ENCODE measurements at places on chromosomes 4 and X.

- DNase-seq, result no peak
These were observed 107.2 kb upstream of the KIT start for GRCh38 chr4:54550395-54551171.

- DNase-seq, result no peak
These were observed 15.0 kb downstream of the MECP2 start for GRCh38 chrX:154082396-154083125.

DNA sequence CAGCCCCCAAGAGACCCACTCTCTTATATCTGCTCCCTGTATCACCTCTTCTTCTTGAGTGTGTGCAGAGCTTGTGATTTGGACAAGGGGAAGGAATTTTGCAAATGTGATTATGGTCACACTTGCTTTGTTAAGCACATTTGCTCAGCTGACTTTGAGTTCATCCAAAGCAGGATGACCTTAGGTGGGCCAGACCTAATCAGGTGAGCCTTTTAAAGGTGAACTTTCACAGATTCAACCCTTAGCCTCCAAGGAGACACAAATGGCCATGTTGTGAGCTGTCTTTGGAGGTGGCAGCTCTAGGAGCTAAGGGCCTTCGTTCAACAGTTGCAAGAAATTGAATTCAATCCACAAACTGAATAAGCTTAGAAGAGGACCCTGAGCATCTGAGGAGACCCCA lies 147.8 kb downstream of the DEFB131A start:
- no peak for DNase-seq

GRCh38 chrX:68824565-68825125 lies 4.2 kb upstream of the EFNB1 start:
- peak; percentile 38 for DNase-seq

- no peak for DNase-seq
These were observed 104.4 kb downstream of the ASMT start for GRCh38 chrX:1719270-1719669.

DNA sequence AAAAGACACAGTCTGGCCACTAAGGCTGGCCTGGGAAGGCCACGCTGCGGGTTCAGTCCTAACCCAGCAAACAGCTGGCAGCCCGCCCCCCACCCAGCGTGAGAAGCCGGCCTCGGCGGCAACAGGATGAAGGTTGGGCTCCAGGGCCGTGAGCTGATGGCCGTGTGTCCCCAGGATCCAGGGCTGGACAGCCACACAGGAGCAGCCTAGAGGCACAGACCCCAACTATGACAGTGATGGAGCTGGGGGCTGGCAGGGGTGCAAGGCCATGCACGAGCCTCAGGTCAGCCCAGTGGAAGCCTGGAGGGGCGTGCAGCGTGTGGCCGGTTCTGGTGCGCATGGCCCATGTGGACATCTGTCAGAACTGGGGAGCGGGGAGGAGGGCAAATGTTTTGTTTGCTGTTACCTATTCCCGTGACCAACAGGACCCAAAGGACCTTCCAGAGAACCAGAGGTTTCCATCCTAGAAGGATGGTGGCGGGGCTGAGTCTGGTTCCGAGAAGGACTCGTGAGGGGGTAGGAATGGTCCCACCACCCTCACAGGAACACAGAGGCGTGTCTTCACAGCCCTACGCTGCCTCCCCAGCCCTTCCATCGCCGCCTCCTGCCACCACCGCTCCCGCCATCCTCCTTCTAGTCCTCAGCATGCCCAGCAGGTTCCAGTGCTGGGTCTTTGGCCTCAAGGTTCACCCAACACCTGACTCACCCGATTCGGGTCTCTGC lies 46.5 kb downstream of the ZFYVE28 start:
- no peak for DNase-seq

DNA sequence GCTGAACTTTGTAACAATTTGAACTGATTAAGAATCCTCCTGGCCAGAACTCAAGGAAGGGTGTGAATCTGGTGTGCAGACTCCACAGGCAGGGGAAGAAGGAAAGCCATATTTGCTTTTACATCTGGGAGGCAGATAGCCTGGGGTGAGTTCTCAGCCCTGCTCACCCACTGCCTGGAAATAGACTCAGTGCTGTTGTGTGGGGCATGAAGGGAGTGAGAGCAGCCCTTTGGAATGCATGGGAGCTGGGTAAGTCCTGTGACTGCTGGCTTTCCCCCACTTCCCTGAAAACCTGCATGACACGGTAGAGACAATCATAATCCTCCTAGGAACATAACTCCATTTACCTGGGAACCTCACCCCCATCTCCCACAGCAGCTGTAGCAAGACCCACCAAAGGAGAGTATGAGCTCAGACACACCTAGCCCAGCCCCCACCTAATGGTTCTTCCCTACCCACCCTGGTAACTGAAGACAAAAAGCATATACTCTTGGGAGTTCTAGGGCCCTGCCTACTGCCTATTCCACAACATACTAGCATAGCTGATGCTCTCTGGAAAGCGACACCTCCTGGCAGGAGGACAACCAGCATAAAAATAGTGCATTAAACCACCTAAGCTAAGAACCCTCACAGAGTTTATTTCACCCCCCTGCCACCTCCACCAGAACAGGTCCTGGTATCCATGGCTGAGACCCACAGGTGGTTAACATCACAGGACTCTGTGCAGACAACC lies 59.3 kb upstream of the UBQLN2 start:
- DNase-seq, result no peak

- DNase-seq, result no peak
These were observed 7.1 kb upstream of the CXCL5 start for GRCh38 chr4:74005528-74005927.

DNA sequence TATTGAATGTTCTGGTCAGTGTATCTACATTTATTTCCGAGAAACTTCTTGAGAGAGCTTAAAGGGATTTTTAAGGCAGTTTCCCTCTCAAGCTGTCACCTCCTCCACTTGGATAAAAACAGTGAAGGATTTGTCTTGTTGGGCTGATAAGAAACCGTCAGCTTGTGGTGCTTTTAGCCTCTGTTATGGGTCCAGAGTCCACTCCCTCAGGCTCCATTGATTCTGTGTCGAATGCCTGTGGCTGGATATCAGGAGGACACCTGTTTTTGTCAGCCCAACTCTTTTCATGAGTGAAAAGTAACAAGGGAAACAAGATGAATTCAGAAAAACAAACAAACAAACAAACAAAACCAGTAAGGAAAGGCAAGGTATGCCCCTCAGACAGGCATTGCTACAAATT lies 12.4 kb downstream of the CLCN4 start:
- DNase-seq, result no peak

DNA sequence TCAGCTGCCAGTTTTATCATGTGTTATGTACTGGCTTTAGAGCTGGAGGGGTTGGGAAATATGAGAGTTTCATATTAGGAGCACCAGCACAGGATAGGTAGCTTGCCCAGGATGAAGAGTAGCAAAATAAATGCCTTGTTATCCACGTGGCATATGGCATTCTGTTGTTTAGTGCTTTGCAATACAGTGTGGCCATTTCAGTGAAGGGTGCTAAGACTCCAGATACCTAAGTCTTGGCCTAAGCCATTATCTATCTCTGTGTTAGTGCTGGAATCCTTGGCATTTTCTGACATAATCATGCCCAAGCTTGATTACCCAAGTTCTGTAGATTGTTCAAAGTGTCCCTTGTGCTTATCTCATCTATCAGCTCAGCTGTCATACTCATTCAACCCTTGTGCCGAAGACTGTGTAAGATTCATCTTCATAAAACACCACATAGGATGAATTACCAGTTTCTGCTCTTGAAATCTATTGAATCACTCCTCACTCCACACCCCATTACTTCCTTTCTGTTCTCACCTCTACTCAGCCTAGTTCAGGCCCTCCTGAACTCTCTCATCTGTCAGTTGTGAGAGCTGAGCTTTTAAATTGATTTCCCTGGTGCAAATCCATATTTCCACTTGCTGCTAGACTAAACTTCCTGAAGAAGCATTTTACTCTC lies 73.5 kb downstream of the CLCN5 start:
- no peak for DNase-seq

GRCh38 chrX:9467146-9467545 lies 2.3 kb downstream of the TBL1X start:
- no peak for DNase-seq

- DNase-seq, result no peak
These were observed 254.5 kb upstream of the ADGRL3 start for GRCh38 chr4:60945641-60946040.

- no peak for DNase-seq
These were observed 26.0 kb downstream of the AMTN start for GRCh38 chr4:70544279-70544868.

GRCh38 chrX:142238536-142238935 lies 33.4 kb upstream of the MAGEC2 start:
- no peak for DNase-seq

GRCh38 chr4:3707423-3708102 lies 58.6 kb upstream of the ADRA2C start:
- no peak for DNase-seq

GRCh38 chrX:123869488-123869887 lies 9.6 kb downstream of the XIAP start:
- no peak for DNase-seq

- DNase-seq, result no peak
These were observed 65.7 kb upstream of the PAGE1 start for GRCh38 chrX:49761481-49761880.

GRCh38 chr4:85909851-85910250 lies 434.9 kb downstream of the ARHGAP24 start:
- DNase-seq, result no peak

DNA sequence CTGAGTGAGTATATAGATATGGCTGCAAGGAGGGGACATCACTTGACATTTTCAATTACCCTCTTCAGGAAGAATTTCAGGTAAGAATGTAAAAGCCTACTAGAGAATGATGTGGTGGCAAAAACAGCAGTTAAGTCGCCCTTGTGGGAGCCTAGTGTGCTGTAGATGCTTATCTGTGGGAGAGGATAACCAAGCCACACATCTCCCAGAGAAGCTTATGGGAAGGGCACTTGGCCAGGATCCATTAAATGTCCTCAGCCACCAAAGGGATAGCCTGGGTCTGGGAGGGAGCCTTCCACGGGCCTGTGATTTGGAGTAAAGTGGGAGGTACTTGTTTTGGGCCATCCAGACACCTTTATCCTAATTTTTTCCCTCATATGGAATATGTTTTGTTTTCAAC lies 41.3 kb upstream of the BCLAF3 start:
- DNase-seq, result no peak

DNA sequence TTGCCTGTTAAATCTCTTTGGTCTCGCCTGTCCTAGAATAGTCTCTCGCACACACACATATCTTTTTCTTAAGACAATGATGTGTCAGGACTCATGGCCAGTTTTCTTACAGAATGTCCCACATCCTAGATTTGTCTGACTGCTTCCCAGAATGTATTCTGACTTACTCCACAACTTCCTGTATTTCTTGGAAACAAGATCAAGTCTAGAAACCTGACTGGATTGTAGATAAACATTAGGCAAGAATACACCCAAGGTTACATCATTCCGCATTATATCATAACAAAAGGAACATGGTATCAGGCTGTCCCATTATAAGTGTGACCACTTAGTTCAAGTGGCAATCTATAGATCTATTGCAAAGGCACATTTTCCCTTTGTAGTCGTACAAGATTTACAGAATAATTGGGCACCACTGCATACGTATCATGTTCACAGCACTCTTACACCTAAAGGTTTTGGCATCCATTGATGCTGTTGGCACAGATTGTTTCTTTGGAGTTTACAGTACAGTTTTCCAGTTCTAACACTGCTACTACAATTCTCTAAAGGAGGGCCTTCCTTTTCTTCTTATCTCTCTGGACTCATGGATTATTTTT lies 56.4 kb downstream of the FBXW7 start:
- no peak for DNase-seq

GRCh38 chrX:40423299-40423698 lies 157.5 kb upstream of the ATP6AP2 start:
- DNase-seq, result no peak

- no peak for DNase-seq
These were observed 36.0 kb upstream of the TTC29 start for GRCh38 chr4:146981651-146982050.

- DNase-seq, result no peak
These were observed 2.8 kb downstream of the EREG start for GRCh38 chr4:74367656-74368290.

DNA sequence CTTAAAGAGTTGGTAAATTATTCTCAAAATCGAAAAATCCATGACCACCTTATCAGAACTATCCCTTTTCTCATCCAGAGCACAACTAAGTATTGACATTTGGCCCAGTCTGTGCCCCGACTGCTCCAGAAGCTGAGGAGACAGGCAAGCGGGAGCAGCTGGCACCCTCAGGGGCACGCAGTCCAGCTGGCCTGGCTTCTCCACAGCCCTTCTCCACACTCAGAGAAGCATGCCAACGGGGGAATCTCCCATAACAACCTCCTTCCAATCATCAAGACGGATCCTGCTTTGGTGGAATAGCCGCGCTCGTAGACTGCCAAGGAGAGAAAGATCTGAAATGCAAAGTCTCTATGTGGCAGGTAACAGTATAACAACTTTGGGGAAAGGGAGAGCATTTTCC lies 85.4 kb downstream of the AFAP1 start:
- no peak for DNase-seq

DNA sequence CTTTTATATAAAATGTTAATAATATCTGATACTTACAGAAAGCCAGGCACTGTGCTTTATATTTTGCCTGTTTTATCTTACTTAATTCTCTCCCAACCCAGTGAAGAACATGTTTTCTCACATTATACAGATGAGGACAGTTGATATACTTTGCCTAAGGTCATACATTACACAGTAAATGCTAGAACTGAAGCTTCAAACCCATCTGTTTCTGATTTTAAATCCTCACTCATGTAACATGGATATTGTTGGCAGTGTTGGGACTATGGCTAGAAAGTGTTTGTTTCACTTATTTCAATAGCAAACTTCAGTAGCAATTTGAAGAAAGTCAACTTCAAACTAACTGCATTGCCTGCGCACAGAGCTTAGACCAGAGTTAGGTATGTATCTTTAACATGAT lies 57.4 kb downstream of the RAPGEF2 start:
- no peak for DNase-seq

GRCh38 chr4:75985116-75985515 lies 5.6 kb downstream of the SDAD1 start:
- DNase-seq, result no peak

DNA sequence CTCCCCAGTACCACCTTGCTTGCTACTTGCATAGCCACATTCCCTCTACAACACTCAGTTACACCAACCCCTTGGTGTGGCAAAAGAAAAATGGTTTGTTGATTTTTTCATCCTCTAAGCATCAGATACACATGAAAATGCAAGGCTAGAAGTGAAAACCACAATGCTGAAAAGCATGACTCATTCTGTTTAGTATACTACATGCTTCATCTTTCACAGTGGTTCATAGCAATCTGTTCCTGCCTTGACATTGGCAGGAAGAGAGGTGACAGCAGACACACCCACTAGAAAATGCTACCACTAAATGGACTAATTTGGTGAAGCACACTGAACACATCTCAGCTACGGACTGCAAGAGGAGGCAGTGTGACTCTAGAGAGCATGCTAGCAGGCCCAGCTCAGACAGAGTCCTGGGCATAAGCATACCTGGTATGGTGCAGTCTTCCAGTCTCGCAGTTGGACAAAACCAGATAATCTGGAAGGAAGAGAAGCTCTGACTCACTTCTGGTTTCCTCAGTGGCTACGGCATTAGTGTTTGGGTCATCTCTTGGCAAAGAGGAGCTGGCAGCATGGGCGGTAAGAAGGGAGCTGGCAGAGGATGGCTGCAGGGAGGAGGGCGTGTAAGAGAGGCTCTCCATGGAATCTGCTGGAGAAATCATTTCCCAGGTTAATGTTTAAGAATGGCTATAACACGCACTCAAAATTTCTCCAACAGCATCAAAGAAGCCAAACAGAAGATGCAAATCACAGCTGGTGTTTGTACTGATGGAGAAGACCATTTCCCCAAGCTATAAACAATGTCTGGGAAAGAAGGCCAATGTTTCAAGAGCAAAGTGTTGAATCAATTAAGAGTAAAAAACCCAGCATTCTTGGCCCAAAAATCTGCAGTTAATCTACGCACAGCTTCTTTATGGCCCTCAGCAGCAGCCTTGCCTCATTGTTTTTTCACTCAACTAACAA lies 37.8 kb downstream of the GAB3 start:
- DNase-seq, result no peak
